GM06990 (cell line): ENCODE measurements at places on chromosomes 2 and 18.

GRCh38 chr18:44818668-44819403 lies 138.1 kb downstream of the SETBP1 start:
- peak; percentile 39 for DNase-seq

DNA sequence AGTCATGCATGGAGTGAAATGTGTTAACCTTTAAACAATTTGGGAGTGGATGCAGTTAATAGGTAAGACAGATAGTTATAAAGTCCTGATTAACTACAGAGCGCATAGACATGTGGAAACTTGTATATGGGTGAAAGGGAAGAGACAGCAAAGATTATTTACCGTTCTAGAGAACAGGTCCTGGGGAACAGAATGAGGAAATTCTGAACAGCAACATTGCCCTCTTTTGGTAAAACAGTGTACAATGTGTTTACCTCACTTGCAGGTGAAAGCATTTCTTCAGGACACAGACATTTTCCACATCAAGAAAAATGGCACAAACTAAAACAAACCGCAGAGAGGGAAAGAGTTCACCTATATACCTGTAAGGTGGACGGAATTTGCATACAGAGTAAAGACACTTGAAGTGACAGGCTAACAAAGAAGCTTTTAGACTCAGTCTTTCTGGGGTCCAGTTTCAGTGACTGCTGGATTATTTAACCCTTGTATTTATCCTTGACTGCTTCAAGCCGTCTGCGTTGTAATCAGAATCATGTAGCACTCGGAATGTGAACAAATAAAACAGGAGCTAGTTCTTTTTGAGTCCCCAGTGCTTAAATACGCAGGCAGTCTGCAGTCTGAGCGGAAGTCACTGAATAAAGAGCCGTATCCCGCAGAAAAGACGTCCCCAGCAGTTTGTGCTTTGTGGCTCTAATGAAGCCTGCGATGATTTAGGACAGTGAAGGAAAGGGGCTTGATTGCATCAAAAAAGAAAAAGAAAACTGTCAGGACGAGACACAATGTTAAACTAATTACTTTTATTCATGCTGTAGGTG lies 364.8 kb upstream of the GALNT5 start:
- peak; percentile 6 for DNase-seq

DNA sequence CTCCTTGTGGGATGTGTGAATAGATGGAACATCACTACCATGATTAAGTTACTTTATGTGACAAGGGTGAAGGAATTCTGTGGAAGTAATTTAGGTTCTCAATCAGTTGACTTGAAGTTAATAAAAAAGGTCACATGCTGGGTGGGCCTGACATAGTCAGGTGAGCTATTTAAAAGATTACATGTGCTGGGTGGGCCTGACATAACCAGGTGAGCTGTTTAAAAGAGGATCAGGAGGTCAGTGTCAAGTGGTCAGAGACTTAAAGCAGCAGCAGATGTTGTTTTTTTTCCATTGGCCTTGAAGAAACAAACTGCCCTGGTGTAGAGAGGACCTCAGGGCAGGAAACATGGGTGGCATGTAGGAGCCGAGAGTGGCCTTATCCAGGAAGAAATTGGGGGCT lies 3.3 kb downstream of the IL1R2 start:
- no peak for DNase-seq

DNA sequence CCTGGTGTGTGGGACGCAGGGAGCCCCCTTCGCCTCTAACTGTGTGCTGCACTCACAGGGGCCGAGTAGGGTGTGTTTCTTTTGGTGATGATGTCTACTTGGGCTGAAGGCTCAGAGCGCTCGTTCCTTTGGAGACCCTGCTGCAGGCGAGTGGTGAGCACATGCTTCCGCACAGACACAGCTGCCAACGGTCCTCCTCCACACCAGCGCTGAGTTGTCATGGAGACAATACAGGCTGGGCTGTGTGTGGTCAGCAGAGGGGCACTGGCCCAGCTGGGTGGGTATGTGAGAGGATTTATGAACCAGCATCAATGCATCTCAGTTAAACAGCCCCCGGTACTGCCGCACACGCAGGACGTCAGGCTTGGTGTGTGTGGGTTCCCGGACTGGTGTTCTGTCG lies 143.5 kb downstream of the SH3RF3 start:
- DNase-seq = no peak

GRCh38 chr2:230178546-230179485 lies 41.0 kb downstream of the SP110 start:
- DNase-seq = no peak

- DNase-seq = no peak
Measured at GRCh38 chr2:237118561-237119155, 33.0 kb downstream of the COPS8 start.

DNA sequence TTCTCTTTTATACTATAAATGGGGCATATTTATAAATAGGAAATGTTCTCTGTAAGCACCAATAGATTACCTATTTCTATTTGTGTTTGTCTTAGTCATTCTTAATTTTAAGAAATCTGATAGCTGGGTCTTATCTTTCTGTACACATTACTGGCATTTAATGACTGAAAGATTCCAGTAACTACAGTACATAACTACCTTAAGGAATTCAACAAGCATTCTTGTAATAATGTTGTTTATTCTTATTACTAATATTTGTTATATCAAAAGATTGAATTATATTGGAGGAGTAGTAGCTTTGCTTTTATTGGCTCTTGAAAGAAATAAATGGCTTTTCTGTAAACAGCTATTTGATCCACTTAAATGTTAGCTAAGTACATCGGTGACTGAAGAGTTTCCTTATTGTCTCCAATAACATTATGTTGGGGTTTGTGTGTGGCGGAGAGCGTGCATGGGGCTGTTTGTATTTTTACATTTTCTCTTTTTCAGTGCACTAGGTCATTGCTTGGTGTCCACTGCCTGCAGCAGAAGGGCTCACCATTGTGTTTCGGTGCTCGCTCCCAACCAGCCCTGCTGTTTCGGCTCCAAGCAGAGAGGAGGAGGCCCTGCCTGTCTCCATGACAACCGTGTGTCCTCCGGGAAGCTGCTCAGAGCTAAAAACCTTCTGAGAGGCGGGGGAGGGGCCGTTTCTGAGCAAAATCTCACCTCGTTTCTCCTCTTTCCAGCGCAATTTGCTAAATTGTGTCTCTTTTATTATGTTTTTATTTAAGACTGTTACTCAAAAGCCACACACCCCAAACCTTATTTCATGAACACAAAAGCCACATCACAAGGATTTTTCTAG lies 112.5 kb upstream of the SLC38A11 start:
- DNase-seq = no peak

GRCh38 chr2:157196956-157197355 lies 60.5 kb upstream of the GALNT5 start:
- no peak for DNase-seq

DNA sequence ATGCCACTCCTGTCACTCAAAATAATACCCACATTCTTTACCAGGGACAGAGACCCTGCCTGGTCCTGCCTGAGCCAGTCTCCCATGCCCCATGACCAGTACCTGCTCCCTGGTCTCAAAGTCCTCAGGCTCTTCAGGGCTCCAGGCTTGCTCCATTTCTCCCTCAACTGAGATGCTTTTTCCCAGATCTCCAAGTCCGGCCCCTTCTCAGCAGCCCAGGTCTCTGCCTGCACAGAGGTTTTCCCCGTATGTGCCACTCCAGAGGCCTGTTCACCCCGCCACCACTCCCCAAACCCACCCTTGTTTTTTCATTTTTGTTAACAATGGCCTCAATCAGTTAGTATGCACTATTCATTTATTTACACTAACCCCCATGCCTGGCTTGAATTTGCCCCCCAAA lies 499.5 kb upstream of the MYT1L start:
- no peak for DNase-seq

GRCh38 chr18:7116792-7117389 lies 706 bp downstream of the LAMA1 start:
- no peak for DNase-seq

DNA sequence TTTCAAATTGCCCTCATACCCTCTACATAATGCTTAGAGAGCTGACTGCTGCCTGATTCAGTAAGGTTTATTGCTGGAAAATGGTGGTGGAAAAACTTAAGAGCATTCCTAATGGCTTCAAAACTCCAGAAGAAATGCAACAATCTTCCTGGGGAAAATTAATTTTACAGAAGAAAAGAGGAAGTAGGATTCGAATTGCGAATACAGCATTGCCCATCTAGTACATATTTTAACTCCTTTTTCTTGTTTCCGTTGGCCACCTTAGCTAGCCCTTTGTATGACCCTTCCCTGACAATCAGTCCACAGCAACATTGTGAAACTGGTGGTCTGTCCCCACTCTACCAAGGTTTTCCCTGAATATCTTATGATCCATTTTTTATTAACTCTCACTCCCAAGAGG lies 224.7 kb downstream of the MTX2 start:
- DNase-seq = no peak

DNA sequence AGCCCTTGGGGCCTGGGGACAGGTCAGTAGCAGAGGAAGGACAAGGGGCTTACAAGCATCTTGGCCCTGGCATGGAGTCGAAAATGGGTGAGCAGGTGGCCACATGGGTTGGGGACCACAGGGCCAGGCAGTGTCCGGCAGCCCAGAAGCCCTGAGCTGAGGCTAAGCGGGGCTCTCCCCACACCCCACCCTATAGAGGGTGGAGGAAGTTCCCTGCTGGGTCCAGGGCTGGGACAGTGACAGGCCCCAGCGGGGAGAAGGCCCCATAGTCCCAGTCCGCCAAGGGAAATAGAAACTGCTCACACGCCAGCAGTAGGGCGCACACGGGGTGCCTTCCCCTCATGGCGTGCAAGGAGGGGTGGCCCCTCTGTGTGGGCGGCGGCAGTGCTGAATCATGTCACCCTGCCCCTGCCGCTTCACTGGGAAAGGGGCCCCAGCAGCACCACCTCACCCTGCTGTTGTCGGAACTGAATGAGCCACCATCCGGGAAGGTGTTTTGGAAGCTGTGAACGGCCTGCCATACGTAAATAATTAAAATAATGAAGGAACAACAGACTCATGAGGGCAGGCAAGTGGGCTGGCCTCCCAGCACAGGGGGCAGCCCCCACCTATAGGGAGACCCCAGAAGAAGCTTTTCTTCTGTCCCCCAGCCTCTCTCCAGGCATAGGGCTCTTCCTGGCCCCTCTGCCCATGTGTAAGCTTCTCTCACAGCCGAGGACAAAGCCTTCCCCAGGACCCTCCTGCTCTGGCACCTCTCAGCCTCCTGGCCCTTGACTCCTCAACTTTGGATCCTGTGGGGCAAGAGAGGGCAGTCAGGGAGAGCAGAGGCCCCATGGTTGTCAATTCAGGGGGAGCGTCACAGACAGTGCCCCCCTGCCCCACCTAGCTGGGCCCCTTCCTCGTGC lies 12.7 kb upstream of the DUSP2 start:
- DNase-seq = peak; percentile 86

DNA sequence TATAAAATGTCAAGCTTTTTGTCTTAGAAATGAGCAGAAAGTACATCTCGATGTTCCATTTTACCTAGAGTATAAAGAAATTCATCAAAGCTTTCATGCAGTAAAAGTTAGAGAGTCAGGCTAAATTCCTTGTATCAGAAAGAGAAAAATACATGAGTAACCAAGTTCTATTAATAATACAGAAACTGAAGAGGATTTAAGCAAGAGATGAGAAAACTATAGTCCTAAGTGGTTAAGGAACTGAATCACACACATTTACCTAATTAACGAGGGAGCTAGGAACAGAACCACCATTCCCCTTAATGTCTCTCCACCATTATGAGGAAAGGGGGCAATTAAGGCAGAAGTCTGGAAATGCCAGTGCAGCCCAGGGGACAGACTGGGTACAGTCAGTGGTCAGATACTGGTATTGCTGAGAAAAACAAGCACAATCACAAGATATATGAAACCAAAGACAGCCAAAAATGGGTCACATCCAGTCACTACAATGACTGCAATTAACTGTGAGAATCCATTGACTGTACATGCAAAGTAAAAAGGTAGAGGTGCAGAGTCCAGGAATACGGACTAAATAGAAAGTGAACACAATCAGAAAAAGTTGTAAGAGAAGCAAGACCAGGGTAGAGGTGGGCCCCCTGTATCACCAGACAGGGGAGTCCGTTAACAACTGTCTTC lies 23.9 kb downstream of the MAP4K3 start:
- DNase-seq = no peak

- DNase-seq = no peak
Measured at GRCh38 chr18:44343570-44343969, 337.1 kb upstream of the SETBP1 start.

GRCh38 chr2:44651974-44652373 lies 289.5 kb upstream of the SIX3 start:
- DNase-seq = peak; percentile 26

DNA sequence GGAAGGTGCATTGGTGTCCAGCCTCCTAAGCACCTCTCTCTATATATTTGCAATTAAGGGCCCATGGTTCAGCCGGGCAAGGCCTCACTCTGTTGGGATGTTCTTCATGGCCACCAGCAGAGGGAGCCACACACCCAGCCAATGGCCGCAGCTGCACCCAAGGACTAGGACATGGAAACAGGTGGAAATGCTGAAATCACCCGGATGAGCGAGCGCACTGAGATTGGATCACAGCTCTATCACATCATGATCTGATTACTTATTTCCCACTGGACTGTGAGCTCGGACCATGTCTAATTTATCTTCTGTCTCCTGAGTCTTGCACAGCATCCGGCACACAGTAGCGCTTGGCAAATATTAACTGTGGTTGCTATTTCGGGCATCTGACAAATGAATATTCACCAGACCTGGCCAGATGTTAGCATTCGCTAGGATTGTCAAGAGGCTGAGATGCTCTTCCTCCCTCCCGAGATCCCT lies 31.2 kb downstream of the KIF3C start:
- peak; percentile 40 for DNase-seq

DNA sequence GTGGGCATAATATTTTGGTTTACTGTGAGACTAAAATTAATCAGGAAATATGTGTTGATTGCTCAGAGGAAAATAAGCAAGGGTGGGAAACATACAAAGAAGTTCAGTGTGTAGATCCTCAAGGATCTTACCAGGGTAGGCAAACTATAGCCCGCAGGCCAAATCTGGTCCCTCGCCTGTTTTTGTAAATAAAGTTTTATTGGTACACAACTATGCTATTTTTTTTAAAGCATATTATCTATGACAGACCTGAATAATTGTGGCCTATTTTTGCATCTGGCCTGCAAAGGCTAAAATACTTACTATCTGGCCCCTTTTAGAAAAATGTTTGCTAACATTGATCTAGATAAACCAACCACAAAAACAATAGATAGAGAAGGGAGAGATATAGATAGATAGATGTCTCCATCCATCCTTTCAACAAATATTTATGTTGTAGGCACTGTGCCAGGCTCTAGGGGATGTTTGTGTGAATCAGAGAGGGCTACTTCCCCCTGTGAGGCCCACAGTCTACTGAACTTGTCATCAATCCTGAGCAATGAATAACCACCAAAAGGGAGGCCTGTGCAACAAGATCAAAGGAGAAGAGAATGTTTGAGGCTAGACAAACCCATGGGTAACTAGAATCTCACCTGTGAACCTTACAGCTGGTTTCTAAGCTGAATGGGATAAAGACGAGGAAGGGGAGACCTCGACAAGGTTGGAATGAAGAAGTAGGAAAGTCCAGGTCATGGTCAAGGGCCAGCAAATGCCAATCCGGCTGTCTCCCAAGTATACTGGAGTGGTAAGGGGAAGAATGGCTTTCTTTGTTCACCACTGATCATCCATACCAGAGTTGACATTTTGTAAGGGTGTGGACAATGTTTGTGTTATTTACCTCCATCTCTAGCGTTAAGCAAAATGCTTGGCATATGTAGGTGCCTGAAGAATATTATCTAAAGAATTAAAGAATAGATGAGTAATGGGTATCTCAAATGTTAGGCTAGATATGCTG lies 23.6 kb downstream of the ALPK2 start:
- DNase-seq = no peak
